ENCODE measurements at places on chromosomes 2 and 18. TPM values are rescaled to one million over a fixed set of nuclear protein-coding genes. Genes with fewer than 3 reads are reported as not detected.

GRCh38 chr2:109644571-109645275, 30.6 kb downstream of the SOWAHC start:
- DNase-seq, result no peak

DNA sequence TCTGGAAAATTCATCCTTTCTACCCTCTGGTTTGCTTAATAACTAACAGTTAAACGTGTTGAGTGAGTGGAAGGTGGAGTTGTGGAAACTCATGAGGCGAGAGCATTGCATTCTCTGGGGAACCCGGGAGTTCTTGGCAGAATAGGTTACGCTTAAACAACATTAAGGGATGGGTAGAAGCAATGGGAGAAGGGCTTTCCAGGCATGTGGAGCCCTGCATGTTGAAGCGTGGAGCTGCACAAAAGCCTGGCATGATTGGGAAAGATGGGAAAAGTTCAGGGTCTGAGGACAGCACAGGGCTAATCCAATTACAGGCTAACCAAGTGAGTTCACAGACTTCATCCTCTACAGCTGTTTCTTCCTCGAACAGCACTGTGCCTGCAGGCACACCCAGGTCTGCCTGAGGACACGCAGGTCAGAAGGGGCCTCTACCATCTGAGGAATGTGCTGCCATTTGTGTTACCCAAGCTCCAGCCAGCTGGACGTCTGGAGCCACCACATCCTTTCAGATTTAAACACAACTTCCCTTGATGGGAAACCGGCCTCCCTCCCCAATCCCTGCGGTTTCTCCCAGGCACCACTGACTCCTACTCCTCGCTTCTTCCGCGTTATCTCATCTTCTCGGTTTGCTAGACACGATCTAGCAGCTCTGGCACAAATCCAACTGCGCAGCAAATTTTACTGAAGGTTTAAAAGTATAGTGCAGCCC, 164.2 kb downstream of the ANTXR1 start:
- peak; percentile 41 for DNase-seq

- DNase-seq, result no peak
Observed at GRCh38 chr18:596288-596881, 403 bp upstream of the CLUL1 start.

Gene DSG4
- polyA plus RNA-seq, result not detected

Gene TMEFF2
- not detected for polyA plus RNA-seq
